Activated naive CD4-positive, alpha-beta T cell (primary cell): ENCODE measurements at places on chromosomes 7 and 10.

GRCh38 chr7:108650467-108650866 is 80.8 kb downstream of the DNAJB9 start:
- DNase-seq = no peak

DNA sequence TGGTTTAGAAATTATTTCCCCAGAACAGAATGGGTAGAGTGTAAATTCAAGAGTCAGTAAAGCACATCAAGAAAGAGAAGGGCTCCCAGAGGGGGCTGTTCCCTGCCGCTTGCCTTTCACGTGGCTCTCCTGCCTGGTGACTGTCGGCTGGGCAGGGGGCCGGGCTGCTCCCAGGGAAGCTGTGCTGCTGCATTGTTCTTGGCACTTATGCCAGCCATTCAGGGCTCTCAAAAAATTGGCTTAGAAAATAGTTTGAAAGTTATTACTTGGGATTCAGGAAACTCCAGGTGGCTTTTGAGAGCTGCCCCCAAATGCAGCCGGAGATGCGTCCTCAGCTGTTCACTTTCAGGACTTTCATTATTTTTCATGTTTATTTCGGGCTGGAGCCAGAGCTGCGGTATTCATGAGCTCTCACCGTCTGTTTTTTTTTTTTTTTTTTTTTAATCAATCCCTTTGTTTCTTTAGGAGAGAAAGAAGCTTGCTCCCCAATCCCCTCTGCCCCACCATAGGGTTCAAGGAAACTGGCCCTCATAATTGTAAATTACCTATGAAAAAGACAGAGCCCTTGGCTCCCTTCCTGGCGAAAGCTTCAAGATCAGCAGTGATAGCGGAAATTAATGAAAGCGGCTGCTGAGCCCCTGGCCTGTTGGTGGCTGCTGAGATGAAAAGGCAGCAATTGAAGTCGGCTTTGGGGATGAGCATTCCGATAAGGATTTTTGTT is 94.1 kb downstream of the SORCS3 start:
- no peak for DNase-seq

DNA sequence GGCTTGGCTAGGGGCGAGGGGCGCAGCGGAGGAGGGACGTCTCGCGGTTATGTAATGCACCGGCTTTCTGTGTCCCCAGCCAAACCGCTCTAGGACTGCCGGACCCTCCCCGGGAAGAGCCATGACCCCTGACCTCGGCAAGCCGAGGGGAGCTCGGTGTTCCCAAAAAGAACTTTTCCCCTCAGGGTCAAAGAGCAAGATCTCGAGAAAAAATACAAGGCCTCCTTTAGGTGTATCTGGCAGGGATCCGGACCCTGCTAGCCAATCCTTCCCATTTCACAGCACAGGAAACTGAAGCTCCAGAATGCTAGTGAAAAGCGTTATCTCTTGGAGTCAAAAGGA is 590 bp upstream of the SLC16A12 start:
- DNase-seq = no peak

DNA sequence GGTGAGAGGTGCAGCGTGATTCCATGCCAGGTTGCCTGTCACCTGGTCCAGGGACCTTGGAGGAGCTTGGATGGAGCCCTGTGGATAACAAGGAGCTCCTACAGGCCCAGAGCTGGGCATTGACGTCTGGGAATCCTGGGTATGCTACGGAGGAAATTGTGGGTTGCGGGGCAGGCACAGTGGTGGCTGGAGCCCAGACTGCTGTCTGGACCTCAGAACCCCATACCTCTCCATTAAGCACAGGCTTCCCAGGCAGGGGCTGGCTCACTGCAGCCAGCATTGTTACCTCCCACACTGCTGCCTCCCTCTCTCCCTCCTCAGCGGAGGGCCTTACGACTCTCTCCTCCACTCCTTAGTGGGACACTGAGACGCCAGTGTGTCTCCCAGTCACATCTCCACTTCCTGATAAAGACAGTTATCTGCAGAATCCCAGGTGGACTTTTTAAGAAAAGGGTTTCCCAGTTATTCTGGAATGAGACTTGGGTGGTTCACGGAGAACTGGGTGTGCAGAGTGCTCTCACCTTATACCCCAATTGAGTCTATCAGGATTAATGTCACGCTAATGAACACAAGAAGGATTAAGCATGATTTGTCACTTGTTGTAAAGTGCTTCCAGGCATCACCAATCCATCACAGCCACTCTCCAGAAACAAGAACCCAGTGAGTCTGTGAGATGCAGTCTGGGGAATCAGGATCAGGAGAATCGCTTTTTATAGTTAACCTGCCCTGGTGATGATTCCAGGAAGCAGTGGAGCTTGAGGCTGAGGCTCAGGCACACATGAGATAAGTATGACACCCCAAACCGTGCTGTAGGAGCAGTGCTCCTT is 309.4 kb downstream of the RPS24 start:
- no peak for DNase-seq

- no peak for DNase-seq
These were observed 150.2 kb downstream of the REEP3 start for GRCh38 chr10:63671317-63671937.

GRCh38 chr10:17851611-17852010 is 42.5 kb downstream of the MRC1 start:
- DNase-seq = no peak

GRCh38 chr7:94176694-94177200 is 172.6 kb upstream of the BET1 start:
- DNase-seq = no peak

GRCh38 chr7:27299861-27300260 is 57.3 kb downstream of the EVX1 start:
- DNase-seq = no peak

DNA sequence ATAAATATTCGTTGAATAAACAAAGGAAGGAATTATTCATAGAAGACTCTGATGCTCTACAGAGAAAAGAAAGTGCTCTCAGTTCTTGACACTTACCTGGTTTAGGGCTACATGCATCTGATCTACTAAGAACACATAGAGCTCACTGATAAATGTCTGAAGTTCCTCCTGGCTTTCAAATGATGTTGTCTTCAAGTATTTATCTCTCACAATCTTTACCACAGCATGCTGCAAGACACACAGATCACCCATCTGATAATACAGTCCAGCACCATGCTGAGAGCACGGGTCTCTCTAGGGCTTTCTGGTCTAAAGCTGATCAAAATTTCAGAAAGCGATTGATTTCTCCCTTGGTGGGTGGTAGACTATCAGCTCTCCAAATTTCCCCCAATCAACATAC is 44.5 kb upstream of the MRPS16 start:
- DNase-seq = no peak

DNA sequence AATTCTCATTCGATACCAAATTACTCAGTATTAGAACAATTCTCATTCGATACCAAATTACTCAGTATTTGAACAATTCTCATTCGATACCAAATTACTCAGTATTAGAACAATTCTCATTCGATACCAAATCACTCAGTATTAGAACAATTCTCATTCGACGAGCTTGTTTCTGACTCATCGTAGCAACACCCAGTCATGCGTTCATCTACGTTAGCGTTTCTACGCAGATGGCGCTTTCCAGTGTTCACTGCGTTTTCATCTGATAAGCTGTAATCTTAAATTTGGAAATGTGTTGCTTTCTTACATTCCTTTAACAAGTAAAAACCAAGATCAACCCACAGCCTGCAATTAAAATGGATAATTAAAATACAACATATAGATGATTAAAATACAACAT is 276.3 kb downstream of the ZMYND11 start:
- DNase-seq = no peak

GRCh38 chr10:44873160-44873559 is 38.0 kb upstream of the TMEM72 start:
- no peak for DNase-seq

GRCh38 chr7:64516451-64516850 is 46.4 kb downstream of the ZNF680 start:
- no peak for DNase-seq

DNA sequence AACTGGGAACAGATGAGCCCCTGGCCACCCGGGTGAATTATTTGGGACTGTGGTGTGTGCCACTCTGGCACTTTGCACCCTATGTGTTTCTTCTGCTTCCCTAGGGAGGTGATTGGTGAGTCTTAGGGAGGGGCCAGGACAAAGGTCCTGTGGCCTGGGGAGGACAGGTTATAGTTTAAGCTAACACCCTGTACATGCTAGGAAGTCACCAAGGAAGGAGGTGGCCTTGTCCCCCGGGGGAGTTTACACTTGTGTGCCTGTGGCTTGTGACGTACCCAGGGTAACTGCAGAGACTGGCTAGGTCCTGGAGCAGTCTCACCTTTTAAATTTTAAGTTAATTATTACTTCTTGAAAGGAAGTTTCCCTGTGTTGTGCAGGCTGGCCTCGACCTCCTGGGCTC is 196.2 kb downstream of the BAMBI start:
- DNase-seq = no peak

DNA sequence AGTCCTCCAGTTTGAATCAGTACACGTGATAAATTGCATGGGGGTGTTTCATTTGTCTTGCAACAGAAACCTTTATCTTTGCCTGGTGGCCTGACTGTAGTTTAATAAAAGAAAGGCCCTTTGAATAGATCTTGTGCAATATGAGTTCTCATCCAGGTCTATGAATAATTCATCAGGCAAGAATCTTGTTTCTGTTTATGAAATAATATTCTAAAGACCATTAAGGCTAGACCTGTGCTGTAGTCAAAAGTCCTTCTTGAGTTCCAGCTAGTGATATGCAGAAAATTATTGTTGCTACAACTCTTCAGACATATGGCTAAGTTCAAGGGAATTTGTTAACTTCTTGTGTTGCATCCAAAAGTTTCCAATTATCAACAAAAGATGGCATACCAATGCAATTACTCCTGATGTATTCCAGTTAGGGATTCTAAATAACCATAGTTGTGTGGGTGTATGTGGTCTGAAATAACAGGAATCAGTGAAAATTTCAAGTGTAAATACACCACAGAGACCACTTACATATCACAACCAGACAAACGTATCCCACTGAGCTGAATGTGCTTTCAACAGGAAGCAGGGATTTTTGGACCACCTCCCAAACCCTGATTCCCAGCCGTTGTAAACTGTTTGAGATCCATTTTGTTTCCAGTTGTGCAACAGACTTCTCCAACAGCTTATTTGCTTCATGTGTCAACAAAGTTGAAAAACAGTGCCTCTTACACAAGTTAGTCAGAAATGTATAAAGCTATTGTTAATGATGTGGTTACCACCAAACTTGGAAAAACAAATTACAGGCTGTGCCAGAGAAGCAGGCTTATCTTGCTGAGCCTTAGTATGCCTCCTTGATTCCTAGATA is 54.7 kb upstream of the BICC1 start:
- no peak for DNase-seq

- no peak for DNase-seq
These were observed 156.3 kb downstream of the CCDC71L start for GRCh38 chr7:106504645-106505044.
